ENCODE measurements at places on chromosomes 4 and X.

DNA sequence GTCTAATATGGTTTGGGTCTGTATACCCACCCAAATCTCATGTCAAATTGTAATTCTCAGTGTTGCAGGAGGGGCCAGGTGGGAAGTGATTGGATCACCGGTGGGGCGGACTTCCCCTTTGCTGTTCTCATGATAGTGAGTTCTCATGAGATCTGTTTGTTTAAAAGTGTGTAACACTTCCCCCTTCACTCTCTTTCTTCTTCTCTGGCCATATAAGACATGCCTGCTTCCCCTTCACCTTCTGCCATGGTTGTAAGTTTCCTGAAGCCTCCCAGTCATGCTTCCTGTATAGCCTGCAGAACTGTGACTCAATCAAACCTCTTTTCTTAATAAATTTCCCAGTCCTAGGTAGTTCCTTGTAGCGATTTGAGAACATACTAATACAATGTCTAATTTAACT, 19.7 kb upstream of the SCRG1 start:
- DNase-seq: no peak

DNA sequence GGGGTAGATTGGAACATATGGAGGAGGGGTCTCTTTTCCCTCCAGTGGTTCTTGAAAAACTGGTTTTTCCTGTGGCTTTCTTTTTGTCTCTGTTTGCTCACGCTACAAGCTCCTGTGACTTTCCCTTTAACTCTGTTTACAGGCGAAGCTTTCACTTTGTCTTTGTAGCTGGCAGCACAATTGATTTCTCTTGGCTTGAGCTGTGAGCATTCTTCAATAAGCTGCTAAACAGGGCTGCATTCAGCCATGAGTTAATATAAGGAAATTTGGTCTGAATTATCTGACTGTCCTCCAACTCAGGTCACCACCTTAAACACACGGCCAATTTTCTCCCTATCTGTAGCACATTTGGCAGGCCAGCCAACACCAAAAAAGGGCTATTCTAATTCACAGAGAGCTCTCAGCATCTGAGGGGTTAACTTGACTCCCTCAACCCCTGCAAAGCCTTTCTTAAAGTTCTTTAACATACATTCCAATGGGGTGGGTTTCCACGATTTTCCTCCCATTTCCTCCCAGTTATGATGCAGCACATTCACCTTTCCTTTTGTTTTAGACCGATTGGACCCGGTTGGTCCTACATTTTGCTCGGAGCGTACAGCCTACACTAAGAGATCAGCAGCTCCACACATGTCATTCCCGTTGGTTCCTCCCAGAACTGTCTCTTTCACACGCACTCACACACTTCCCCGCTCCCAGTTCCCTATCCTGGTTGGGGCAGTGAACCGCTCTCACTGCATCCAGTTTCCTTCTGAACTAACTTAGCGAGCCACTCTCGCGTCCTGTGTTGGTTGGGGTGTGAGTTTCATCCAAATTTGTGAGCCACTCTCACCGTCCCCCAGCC, 45.4 kb downstream of the UGT2A3 start:
- peak; percentile 32 for DNase-seq

GRCh38 chrX:41722816-41723618, 964 bp upstream of the GPR82 start:
- no peak for DNase-seq

GRCh38 chr4:150722908-150723362, 141.0 kb downstream of the MAB21L2 start:
- no peak for DNase-seq

DNA sequence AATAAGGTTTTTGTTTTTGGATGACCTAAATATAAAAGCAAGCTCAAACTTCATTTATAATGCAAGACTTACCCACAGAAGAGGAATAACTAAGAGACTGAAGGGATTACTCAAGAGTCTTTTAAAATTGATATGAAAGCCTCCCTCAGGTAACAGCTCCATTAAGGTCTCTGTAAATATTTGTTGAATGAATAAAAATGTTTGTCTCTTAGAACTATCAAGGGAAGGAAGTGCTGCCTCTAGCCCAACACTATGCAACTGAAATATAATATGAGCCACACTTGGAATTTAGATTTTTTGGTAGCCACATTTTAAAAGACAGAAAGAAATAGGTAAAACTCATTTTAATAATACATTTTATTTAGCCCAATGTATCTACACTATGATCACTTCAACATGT, 127.8 kb downstream of the SH3RF1 start:
- no peak for DNase-seq

GRCh38 chrX:23936180-23936579, 28.4 kb downstream of the CXorf58 start:
- no peak for DNase-seq

DNA sequence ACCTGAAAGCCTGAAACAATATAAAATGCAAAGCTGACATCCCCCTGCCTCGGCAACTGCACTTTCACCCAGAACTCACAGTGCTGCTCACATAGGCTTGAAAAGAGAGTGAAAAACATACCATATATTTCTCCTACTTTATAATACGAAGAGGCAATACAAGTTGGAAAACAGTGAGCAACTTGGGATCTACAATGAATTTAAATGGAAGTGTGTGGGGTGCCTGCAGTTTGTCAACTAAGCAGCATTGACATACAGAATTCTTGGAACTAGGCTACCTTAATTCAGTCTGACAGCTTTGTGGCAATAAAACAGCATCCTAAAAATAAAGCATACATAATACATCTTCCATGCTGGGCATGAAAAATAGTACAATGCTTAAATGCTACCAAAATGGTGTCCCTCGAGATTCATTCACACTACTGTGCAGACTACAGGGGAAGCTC, 8.0 kb downstream of the GASK1B start:
- no peak for DNase-seq

- no peak for DNase-seq
These were observed 43.1 kb downstream of the CXXC4 start for GRCh38 chr4:104451573-104451972.

- no peak for DNase-seq
These were observed 84.7 kb upstream of the RAPGEF2 start for GRCh38 chr4:159018062-159018629.

GRCh38 chr4:22202246-22202974, 253.8 kb upstream of the KCNIP4 start:
- no peak for DNase-seq

- no peak for DNase-seq
These were observed 64.5 kb downstream of the ANXA3 start for GRCh38 chr4:78616046-78616498.

DNA sequence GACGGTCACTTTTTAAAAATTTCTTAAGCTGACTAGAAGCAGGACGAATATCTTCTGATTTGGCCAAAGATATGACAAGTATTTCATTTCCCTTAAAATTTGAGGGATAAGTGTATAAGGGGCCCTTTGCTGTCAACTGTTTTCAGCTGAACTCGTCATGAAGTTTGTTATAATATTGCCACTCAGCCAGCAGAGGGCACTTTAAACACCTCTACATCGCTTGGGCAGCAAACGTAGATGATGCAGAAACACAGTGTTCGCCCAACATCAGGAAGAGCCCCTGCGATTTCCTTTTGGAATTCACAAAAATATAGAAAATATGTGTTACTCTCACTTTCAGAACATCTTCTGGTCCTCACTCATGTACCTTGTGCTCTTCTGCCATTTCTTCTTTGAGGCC, 435.7 kb upstream of the FMR1 start:
- no peak for DNase-seq

DNA sequence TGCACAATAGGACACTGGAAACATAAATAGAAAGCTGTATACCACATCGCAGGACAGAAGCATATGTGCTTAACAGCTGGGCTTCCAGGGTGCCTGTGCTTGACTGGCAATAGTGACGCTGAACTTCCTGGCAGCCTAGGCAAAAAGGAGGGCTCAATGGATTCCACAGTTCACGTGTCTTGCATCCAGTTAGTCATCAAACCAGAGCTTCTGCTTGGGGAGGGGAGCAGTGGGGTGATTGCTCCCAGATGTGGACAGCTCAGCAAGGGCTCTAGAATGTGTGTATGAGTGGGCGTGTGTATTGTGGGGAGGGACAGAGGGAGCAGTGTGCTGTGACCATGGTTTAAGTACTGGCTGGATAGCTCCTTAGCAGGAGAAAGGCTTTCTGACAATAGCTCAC, 2.3 kb downstream of the PRRG3 start:
- no peak for DNase-seq

- no peak for DNase-seq
These were observed 186.2 kb downstream of the PTTG2 start for GRCh38 chr4:38146383-38146782.

GRCh38 chrX:71489540-71489939, 43.4 kb upstream of the OGT start:
- DNase-seq: no peak

DNA sequence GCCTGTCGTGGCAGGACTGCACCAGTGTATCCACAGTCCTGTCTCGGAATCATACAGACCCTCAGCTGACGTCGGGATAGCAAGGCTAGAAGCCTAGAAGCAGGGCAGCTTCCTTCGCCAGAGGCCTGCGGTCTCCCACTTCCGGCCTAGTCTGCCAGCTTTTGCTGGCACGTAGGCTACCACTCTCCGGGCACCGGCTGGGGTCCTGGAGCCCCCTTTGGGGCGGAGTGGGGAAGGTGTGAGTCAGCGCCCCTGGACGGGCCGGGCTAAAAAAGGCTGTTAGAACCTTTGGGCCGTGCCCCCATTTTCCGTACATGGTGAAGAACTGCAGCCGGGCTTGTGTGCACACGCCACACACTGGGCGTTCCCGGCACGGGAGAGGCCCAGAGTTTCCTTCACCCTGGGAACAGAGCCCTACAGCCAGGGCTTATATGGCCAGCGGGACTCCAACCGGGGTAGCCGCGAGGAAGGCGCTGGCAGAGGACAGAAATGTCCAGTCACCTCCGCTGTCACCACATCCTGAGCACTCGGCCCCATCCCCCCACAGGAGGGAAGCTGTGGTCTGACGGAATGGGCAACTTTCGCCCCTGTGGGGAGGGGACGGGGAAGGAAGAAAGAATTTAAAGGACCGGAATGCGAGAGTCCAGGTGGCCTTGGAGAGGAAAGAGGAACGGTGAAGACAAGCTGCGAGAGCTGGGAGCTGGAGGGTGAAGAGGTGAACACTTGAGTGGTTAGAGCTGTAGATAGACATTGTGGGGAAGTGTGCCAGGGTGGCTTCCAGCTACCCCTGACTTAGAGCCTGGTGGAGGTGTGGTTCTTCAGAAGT, 4.6 kb downstream of the MAGIX start:
- peak; percentile 34 for DNase-seq

DNA sequence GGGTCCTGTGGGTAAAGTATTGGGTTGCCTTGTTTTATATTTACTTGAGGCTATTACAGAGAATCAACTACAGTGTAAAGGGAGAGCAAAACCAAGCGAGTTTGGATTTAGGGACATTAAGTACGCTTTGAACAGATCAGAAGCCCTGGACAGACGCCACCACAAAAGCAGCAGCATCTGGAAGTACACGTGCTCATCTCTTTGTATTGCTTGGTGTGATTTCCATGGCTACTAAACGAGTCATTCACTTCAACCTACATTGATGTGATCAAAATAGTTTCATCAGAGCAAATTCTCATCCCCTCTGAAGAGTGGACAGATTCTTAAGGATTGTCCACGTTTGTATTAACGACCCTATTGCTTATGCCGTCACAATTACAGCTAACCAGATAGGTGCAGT, 85.1 kb downstream of the SORBS2 start:
- no peak for DNase-seq

- no peak for DNase-seq
These were observed 504.4 kb upstream of the FAT1 start for GRCh38 chr4:187227907-187228704.

GRCh38 chrX:77436682-77437081, 10.5 kb upstream of the FGF16 start:
- no peak for DNase-seq

DNA sequence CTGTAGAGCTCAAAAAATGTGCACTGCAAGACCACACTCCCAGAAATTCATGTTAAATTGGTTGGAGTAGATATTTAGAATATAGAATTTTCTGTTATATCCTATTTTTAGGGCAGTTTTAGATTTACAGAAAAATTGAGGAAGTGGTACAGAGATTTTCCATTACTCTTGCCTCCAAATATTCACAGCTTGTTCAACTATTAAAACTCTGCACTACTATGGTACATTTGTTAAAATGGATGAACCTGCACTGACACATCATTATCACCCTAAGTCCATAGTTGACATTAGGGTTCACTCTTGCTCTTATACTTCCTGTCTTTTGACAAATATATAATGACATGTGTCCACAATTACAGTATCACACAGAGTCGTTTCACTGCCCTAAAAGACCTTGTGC, 1724.5 kb downstream of the C4orf33 start:
- no peak for DNase-seq

DNA sequence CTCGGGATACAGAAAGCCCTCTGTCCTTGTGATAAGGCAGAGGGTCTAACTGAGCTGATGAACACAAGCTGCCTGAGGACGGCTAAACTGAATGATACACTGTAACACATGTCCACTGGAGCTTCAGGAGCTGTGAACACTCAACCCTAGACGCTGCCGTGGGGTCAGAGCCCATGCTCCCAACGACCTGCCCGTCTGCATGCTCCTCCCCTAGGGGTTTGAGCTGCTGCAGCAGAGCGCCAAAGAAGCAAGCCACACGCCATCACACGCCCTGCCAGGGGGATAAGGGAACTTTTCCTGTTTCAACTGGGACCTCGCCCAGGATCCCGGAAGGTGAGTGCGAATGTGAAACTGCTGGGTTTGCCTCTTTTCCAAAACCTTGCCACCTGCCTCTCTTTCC, 361.8 kb downstream of the FAT4 start:
- DNase-seq: no peak

GRCh38 chrX:44843753-44844152, at the start of gene DUSP21:
DUSP21 (plus strand) TSS chrX:44844021; CDS start chrX:44844133, 112 bp downstream.
- no peak for DNase-seq

DNA sequence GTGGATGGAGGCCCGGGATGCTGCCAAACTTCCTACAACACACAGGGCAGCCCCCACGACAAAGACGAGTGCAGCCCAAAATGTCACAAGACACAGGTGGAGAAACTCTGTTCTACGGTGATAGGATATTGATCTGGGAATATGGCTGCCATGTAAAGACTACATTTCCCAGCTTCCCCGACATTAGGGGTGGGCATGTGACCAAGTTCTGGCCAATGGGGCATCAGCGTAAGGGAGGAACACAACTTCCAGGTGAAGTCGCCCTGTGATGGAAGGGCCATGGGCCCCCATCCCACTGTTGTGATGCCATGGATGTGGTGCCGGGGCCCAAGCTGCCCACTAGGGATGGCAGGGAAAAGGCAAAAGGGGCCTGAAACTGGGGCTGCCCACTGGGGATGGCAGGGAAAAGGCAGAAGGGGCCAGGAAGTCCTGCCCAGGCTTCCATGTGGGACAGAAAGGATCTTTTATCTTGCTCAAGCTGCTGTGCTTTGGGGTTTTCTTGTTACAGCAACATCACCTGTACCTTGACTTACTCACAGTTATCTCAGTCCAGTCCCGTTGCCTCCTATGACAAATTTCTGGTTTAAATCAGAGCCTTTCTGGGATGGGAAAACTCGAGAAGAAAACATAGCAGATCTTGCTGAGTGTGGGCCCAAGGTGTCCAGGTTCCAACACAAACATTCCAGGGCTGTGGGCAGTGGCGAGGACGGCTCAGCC, 9.7 kb upstream of the ADRA2C start:
- no peak for DNase-seq

- peak; percentile 29 for DNase-seq
These were observed 42.4 kb downstream of the USP9X start for GRCh38 chrX:41127477-41128192.

GRCh38 chr4:185183622-185184281, 20.0 kb downstream of the CFAP97 start:
- peak; percentile 9 for DNase-seq

- DNase-seq: no peak
These were observed 1.3 kb downstream of the GAK start for GRCh38 chr4:930827-931193.

All from DMS79 treated with DMSO at 0.1 percent for 48 hours (cell line).